RWPE2 (cell line): ENCODE measurements at places on chromosomes 12 and 14.

GRCh38 chr12:54229624-54230212 is 40.9 kb upstream of the SMUG1 start:
- DNase-seq: no peak

GRCh38 chr14:52051871-52052270 is 17.0 kb downstream of the NID2 start:
- DNase-seq: no peak

DNA sequence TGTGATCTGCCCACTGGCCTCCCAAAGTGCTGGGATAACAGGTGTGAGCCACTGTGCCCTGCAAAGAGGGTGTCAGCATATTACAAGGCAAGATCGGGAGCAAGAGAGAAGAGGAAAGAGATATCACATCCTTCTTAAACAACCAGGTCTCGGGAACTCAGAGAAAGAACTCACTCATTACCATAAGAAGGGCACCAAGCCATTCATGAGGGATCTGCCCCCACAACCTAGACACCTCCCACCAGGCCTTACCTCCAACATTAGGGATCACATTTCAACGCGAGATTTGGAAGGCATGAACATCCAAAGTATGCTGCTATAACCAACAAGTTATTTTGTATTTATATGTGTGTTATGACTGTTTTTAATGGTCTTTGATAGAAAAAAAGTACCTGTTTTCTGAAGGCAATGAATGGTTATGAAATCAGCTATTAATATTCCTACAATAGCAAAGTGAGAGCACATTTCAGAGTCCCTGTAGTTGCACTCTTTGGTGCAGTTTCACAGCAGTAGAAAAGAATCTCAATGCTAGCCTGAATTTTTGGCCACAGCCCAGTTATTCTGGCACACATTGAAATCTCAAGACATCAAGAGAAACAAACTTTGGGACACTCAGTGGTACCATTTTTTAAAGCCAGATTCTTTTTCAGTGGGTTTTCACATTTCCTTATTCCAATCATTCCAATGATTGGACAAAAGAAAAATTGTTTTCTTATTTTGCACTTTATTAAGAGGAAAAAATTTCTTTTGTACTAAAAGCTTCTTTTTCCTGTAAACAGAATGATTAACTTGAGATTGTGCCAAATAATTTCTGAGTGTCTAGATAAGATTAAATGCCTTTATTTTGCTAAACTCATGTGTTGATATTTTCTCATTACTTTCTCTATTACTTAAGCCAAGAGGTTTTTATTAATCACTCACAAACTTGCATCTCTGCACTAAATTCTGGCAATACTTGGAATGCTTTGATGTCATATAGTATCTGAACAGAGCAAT is 582.6 kb upstream of the ATP2B1 start:
- DNase-seq: no peak

- DNase-seq: peak; percentile 59
These were observed 8.5 kb downstream of the CCDC85C start for GRCh38 chr14:99595524-99595923.

- no peak for DNase-seq
These were observed 20.5 kb downstream of the IRF2BPL start for GRCh38 chr14:77007975-77008421.

GRCh38 chr14:77822741-77823140 is 22.8 kb downstream of the ADCK1 start:
- no peak for DNase-seq

DNA sequence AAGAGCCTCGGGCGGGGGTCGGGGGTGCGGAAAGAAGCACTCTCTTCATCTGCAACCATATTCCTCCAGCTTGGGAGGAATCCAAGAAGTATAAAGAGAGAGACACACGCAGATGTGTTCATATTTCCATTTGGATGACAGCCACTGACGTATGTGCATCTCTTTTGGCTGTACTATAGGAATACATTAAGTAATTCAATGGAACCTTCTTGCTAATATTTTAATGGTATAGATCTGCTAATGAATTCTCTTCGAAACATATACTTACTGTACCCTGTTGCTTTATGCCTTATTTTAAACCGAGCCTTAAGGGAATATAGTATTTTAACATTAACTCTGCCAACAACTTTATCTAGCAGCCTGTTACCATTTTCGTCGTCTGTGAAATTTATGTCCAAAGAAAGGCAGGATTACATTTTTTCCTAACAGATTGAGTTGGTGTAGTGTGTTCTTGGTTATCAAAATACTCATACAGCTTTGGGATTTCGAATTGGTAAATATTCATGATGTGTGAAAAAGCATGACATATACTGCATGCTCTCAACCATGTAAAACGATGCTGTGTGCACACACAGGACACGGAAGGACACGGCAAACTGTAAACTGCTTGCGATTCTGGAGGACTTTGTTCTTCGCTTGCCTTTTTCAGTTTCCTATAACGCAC is 84.5 kb downstream of the CCDC88C start:
- DNase-seq: no peak

- DNase-seq: no peak
These were observed 255.0 kb downstream of the NAV3 start for GRCh38 chr12:78085542-78086182.

GRCh38 chr14:79246173-79246572 is 965.1 kb downstream of the DIO2 start:
- DNase-seq: no peak

DNA sequence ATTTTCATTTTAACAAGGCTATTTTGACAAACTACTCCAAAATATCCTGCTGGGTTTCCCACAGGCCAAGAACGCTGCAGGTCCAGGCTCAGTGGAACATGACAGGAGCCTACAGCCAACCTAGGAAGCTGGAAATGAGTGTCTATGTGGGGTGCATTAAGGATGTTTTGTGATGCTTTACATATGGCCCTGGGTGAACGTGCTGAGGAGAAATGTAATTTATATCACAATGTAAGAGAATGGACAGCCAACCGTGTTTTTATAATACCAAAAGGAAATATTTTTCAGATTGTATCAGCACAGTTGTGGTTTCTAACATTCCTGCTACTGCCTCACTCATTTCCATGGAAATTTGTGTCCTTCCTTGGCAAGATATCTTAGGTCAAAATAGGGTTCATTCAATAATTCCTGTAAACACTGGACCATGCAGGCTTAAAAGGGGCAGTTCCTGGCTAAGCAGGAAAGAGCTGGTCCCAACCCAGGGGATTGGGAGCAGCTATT is 51.5 kb downstream of the ST8SIA1 start:
- no peak for DNase-seq

DNA sequence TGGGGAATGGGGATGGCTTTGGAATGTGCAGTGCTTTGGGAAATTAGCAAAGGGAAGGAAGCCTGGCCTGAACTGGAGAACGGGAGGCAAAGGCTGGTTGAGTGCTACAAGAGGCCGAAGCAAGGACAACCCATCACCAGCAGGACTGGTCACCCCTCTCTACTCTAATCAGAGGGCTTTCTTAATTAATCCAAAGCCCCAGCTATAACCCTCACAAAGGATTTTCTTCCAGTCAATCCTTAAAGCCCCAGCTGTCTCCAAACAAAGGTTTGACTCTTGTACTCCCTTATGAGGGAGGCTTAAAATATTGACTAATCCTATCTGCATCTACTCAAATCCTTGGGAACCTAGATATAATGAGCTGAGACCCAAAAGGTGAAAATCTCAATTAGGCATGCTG is 256.3 kb downstream of the NTF3 start:
- no peak for DNase-seq

- DNase-seq: no peak
These were observed 14.2 kb downstream of the WIF1 start for GRCh38 chr12:65106948-65107347.

- DNase-seq: no peak
These were observed 3.9 kb upstream of the BLOC1S1 start for GRCh38 chr12:55711786-55712553.

DNA sequence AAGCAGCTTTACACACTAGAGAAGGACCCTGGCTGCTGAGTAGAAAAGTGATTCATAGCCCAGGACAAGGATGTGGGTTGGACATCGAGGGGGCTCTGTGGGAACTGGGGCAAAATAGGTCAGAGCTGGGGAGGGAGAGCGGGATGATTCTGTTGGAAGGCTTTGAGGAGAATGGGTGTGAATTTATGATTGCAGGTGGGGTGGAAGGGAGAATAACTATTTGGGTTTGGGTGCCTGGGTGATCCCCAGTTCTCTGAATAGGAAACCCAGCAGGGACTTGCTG is 13.1 kb downstream of the SERPINA3 start:
- no peak for DNase-seq

GRCh38 chr14:104392001-104392395 is 187.6 kb upstream of the C14orf180 start:
- DNase-seq: no peak

DNA sequence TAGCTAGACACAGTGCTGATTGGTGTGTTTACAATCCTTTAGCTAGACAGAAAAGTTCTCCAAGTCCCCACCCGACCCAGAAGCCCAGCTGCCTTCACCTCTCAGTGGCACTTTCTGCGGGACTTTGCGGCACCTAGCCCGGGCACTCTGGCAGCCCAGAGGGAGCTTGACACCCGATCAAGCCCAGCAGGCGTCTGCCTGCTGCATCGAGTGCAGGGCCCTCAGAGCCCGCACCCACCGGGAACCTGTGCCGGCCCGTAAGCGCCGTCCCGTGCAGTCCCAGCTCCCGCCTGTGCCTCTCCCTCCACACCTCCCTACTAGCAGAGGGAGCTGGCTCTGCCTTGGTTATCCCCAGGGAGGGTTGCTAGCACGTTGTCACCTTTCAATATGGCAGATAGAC is 631.0 kb upstream of the STXBP6 start:
- no peak for DNase-seq

- no peak for DNase-seq
These were observed 80.3 kb downstream of the ESRRB start for GRCh38 chr14:76456200-76456599.

- DNase-seq: no peak
These were observed 208.3 kb downstream of the PHETA1 start for GRCh38 chr12:111160350-111161241.

- DNase-seq: no peak
These were observed 138.8 kb upstream of the HMGA2 start for GRCh38 chr12:65685514-65685913.

GRCh38 chr12:49328816-49329215 is 5.8 kb downstream of the TROAP start:
- peak; percentile 30 for DNase-seq

DNA sequence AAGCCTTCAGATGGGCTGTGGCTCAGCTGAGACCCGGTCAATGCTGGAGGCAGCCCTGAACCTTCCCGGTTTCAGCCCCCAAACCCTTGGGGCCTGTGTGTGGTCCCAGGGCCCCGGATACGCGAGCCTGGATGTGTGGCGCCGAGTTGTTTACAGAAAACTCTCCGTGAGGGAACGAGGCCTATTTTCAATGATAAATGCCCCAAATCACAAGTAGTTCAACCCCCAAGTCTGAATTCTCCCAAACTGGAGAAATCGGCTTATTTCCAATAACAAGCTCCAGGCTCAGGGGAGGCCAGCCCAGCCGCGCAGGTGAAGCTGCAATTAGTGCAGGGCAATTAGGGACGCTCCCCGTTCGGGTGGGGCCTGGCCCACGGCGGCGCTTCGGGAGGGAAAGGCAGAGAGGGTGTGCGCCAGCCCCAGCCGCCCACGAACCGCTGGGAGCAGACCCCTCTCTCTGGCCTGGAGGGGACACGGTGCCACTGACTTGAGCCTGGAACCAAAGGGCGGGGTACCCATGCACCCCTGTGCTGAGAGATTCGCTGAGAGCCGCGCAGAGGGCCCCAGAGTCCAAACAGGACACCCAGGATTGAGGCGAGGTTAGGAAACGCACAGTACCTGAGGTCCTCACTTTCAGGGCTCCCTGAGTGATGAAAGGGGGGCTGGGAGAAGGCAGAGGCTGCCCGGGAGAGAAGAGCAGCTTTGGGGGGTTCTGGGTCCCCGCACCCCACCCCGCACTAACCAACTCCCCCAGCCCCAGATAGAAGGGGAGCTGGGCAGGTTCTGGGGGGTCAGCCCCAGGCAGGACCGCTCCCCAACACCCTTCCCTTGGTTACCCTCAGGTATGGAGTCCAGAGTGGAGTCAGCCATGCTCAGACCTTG is 14.2 kb upstream of the ANKRD9 start:
- no peak for DNase-seq

GRCh38 chr14:34051966-34052657 is 101.2 kb upstream of the EGLN3 start:
- DNase-seq: no peak

- DNase-seq: no peak
These were observed 26.6 kb upstream of the MDM1 start for GRCh38 chr12:68358532-68359485.

GRCh38 chr12:76706761-76707160 is 57.2 kb upstream of the ZDHHC17 start:
- no peak for DNase-seq

- DNase-seq: no peak
These were observed 18.4 kb downstream of the OLR1 start for GRCh38 chr12:10153271-10154144.

GRCh38 chr14:76109087-76109880 is 42.4 kb upstream of the GPATCH2L start:
- DNase-seq: no peak

- no peak for DNase-seq
These were observed 36.7 kb upstream of the PZP start for GRCh38 chr12:9244894-9245293.

DNA sequence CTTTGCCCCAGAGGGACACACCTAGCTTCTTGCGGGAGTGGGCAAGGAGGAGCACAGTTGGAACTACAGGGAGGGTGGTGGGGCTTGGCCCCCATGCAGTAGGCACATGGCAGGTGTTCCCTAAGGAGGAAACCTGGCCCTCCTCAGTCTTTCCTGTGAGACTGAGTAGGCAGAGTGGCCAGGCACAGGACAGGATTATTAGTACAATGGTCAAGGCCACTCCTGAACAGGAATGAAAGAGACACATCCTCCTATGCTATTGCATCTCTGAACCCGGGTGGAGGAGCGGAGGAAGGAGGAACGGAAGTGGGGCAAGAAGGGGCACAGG is 846 bp downstream of the MYO1A start:
- DNase-seq: no peak
